Right atrium auricular region (tissue), 2 donors: ENCODE measurements at places on chromosomes 5 and 9. TPM values are rescaled to one million over a fixed set of nuclear protein-coding genes. Genes with fewer than 3 reads are reported as not detected.

- no peaks in the 10 kb centered on the region for H3K36me3 ChIP-seq
- no peaks in the 10 kb centered on the region for H3K27me3 ChIP-seq
- no peak overlapping the region for H3K4me3 ChIP-seq
- H3K27ac ChIP-seq = no peak overlapping the region
- DNase-seq = peak; percentile 61
- H3K4me1 ChIP-seq = no peaks in the 10 kb centered on the region
Observed at GRCh38 chr5:114857941-114858551, 311.7 kb downstream of the TRIM36 start.

DNA sequence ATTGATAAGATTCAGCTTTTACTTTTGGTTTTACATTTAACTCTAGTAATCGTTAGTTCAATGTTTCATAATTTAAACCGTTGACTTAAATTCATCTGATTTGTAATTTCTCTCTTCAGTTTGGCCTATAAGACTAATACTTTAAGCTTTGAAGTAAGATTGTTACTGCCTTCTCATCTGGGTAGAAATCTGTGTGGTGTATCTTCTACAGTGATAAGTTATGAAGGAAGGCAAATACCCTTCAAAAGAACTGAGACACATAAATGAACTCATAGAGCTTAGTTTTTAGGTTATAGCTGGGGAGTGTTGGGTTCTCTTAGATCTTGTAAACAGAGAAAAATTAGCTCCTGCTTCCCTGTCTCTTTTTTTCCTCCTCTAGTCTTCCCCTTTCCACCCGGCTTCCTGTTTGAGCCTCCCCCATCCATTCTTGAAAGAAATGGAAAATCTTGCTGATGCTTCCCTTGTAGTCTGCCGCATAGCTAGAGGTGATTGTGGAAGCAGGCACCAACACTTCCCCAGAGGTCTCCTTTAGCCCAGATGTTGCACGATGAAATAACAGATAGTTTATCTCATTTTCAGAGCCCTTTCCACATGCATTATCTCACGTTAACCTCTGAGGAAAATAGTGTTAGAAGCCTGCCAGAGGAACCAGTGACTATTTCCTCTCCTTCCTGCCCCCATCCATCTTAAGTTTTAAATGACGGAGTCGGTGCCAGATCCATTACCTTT, 2.0 kb upstream of the F2RL2 start:
- H3K4me3 ChIP-seq = no peak overlapping the region
- DNase-seq = no peak
- no peak overlapping the region for H3K27ac ChIP-seq
- H3K36me3 ChIP-seq = no peaks in the 10 kb centered on the region
- peaks cover 4% of the 10 kb centered on the region for H3K4me1 ChIP-seq
- H3K27me3 ChIP-seq = no peaks in the 10 kb centered on the region

DNA sequence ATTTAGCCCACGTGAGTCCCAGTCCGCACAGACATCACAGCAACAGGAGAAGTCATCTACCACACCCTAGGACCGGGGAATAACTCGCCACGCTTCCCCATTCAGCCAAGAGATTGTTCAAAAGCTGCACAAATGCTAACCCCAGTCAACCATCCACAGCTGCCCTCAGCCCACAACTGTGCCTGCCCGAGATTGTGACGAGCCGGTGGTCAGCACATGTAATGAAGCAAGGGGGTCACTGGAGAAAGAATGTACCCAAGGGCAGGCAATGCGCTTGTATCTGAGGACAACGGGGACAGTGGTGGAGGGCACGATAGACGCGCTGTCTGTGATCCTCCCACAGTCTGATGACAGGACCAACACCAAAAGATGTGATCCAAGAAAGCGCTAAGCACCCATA, 67.8 kb downstream of the COL23A1 start:
- no peak for DNase-seq
- no peaks in the 10 kb centered on the region for H3K36me3 ChIP-seq
- H3K27me3 ChIP-seq = no peaks in the 10 kb centered on the region
- no peak overlapping the region for H3K4me3 ChIP-seq
- no peak overlapping the region for H3K27ac ChIP-seq

- H3K4me1 ChIP-seq = no peaks in the 10 kb centered on the region
- H3K27ac ChIP-seq = no peak overlapping the region
- no peak overlapping the region for H3K4me3 ChIP-seq
- H3K27me3 ChIP-seq = no peaks in the 10 kb centered on the region
- H3K36me3 ChIP-seq = no peaks in the 10 kb centered on the region
Observed at GRCh38 chr5:126658561-126658960, 57.8 kb downstream of the PHAX start.

Gene SH3GLB2
- total RNA-seq = 25.6 TPM
